M059J (cell line): ENCODE measurements at places on chromosomes 16 and 17. TPM values are rescaled to one million over a fixed set of nuclear protein-coding genes. Genes with fewer than 3 reads are reported as not detected.

LLGL2 gene
- total RNA-seq: 4.1 and 4.5 TPM in 2 replicates

TMC8 gene
- total RNA-seq: not detected in 2 replicates

APRT gene
- total RNA-seq: 136 and 151 TPM in 2 replicates

MRC2 gene
- total RNA-seq: 87.3 and 144 TPM in 2 replicates

P2RX1 gene
- not detected in 2 replicates for total RNA-seq

CACNA1G gene
- total RNA-seq: 0.15 TPM in 1 of 2 replicates, not detected in the other

CCL16 gene
- total RNA-seq: not detected in 2 replicates

RND2 gene
- total RNA-seq: 0.20 and 0.22 TPM in 2 replicates

ALOX15B gene
- total RNA-seq: not detected in 2 replicates

WNK4 gene
- 0.52 and 1.2 TPM in 2 replicates for total RNA-seq

SLC47A1 gene
- 0.02 TPM in 1 of 2 replicates, not detected in the other for total RNA-seq

ITGAD gene
- 0.05 TPM in 1 of 2 replicates, not detected in the other for total RNA-seq
